ENCODE measurements at places on chromosomes 13 and 19. TPM values are rescaled to one million over a fixed set of nuclear protein-coding genes. Genes with fewer than 3 reads are reported as not detected.
A peak's percentile ranks its signal among the peaks of the same experiment; 100 is the strongest.

Gene ZNF844
- total RNA-seq: 12.7 TPM

Gene ZNF575
- 6.9 TPM for total RNA-seq

Gene LGALS7B
- not detected for total RNA-seq

Gene SYNE4
- 0.55 TPM for total RNA-seq

Gene ZC3H13
- total RNA-seq: 44.3 TPM

Gene RFPL4A
- total RNA-seq: not detected

DNA sequence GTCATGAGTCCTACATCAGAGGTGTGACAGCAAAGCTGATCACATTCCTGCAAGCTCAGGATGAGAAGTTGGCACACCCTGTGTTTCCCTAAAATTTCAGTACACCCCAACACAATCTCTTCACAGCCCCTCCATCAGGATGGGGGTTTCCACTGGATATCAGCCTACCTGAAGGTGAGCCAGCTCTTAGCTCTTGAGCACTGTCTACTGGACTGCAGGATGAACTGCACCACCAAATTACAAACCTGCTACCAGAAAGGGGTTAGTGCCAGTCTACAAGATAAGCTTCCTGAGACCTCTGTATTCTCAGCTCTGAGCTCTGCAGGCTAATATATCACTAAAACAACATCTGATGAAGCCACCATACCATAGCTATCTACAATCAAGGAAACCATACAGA lies 1616.2 kb upstream of the SPRY2 start:
- no peaks in the 10 kb centered on the region for H3K4me1 ChIP-seq
- DNase-seq: no peak
- no peak overlapping the region for H3K4me3 ChIP-seq
- no peaks in the 10 kb centered on the region for H3K36me3 ChIP-seq
- H3K27ac ChIP-seq: no peak overlapping the region
- H3K27me3 ChIP-seq: no peaks in the 10 kb centered on the region

DNA sequence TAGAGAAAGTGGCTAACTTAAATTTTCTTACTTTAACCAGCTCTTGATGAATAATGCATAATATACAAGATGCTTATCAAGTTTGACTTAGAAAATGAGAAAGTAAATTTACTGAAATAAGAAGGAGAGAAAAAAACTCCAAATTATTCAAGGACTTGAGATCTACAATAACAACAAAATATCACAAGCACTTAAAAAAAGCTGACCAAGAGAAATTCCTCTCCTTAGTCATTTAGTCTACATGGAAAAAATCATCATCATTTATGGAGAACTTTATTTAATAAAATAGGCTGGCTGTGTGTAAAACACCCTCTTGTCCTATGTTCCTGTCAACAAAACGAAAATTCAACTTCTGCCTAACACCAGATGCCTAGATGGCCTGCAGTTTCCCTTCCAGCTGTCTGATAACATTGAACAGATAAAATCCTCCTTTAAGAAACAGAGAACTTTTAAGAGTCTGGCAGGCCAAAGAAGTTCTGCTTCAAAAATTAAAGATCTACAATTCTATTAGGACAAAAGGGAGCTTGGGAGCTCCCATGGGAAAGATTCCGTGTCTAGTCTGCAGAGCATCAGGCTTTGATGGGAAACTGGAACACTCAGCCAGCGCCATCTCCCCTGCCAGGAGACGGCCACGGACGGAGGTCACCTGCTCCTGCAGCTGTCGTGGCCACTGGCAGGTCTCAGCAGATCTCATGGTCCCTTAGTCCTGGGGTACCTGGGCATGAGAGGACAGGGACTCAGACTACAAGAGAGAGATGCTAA lies 37.9 kb upstream of the ATP11A start:
- no peaks in the 10 kb centered on the region for H3K36me3 ChIP-seq
- DNase-seq: no peak
- H3K4me3 ChIP-seq: no peak overlapping the region
- peaks cover 7% of the 10 kb centered on the region for H3K27me3 ChIP-seq
- H3K27ac ChIP-seq: peak overlapping the region; percentile 11

- peaks cover 2% of the 10 kb centered on the region for H3K36me3 ChIP-seq
- peaks cover 52% of the 10 kb centered on the region for H3K4me1 ChIP-seq
- H3K27ac ChIP-seq: peak overlapping the region; percentile 91
- no peak for DNase-seq
- H3K4me3 ChIP-seq: peak overlapping the region; percentile 96
- no peaks in the 10 kb centered on the region for H3K27me3 ChIP-seq
Measured at GRCh38 chr19:13117176-13117771, 734 bp upstream of the TRMT1 start.

DNA sequence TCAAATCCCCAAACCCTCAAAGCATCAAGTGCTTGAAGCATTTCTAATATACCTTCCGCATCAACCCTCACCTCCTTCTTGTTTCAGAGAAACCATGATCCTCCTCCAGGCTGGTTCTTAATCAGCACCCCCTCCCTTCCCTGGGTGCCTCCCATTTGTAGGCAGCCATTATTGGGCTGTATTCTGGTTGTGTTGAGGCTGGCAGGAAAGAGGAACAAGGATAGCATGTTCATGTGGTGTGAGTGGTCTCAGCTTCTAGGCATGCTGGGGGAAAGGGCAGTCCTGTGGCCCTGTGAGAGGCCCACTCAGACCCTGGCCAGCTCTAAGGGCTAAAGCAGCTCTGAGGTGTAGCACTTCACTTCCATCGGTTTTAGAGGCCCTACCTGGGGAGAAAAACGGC lies 18.9 kb upstream of the TRIM13 start:
- DNase-seq: peak; percentile 40
- peaks cover 8% of the 10 kb centered on the region for H3K4me1 ChIP-seq
- no peak overlapping the region for H3K27ac ChIP-seq
- peaks cover 5% of the 10 kb centered on the region for H3K36me3 ChIP-seq
- H3K27me3 ChIP-seq: no peaks in the 10 kb centered on the region

GRCh38 chr19:40827386-40828247 lies 22.6 kb downstream of the CYP2A6 start:
- H3K27ac ChIP-seq: no peak overlapping the region
- H3K4me1 ChIP-seq: peaks cover 19% of the 10 kb centered on the region
- H3K27me3 ChIP-seq: no peaks in the 10 kb centered on the region
- DNase-seq: no peak
- no peak overlapping the region for H3K4me3 ChIP-seq
- peaks cover 14% of the 10 kb centered on the region for H3K36me3 ChIP-seq

DNA sequence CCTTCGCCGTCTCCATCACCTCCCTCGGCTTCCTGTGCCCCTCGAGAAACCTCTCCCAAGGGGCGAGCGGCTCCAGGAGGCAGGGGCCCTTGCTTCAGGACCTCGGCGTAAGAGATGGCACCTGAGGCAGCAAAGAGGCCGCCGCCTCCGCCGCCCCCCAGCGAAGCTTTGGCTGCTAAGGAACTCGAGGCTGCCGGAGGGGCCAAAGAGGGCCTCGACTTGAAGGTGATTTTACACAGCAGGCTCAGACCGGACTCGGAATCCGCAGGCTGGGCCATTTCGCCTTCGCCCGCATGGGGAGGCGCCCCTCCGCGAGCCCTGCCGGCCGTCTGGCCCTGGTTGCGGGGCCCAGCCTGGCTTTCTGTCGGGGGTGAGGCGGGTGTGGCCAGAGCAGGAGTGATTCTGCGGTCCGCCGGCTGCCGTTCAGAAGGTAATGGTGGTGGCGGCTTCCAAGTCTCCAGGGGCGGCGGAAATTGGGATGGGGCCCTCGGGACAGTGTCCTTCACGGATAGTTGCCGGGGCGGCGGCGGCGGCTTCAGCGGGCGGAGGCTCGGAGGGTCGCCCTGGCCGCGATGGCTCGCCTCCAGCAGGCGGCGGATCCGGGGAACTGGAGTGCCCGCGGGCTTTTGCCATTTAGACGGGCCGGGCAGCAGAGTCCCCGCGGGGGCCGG lies 1.4 kb downstream of the GGN start:
- no peaks in the 10 kb centered on the region for H3K27me3 ChIP-seq
- H3K4me1 ChIP-seq: peaks cover 13% of the 10 kb centered on the region
- H3K36me3 ChIP-seq: peaks cover 18% of the 10 kb centered on the region
- no peak for DNase-seq
- H3K4me3 ChIP-seq: no peak overlapping the region

DNA sequence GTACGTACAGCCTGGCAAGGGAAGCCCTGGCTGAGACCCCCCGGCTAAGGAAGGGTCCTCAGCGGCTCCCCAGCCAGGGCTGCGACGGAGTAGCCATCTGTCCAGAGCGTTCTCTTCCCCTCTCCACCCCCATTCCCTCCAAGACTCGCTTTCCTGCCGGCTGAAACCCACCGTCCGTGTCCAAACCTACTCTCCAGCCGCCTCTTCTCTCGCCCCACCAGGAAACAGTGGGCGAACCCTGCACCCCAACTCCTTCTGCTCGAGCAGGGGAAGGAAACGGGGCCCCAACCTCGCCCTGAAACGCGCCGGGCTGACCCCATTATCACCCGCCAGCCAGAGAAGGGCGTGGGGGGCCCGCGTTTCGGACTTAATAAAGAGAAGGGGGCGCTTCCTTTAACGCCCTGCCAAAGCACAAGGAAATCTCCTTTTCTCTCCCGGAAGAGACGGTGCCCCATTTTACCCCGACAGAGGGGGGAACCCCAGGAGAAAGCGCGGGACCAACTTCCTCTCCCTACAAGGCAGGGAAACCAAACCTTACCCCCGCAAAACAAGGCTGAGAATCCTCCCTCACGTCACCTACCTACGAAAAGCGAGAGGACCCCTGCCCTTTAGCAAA lies 2.5 kb downstream of the ZC3H4 start:
- H3K36me3 ChIP-seq: peaks cover 17% of the 10 kb centered on the region
- no peaks in the 10 kb centered on the region for H3K27me3 ChIP-seq
- H3K4me3 ChIP-seq: peak overlapping the region; percentile 92
- no peak for DNase-seq

GRCh38 chr19:5954293-5954692 lies 23.6 kb downstream of the RANBP3 start:
- peaks cover 7% of the 10 kb centered on the region for H3K36me3 ChIP-seq
- H3K27me3 ChIP-seq: no peaks in the 10 kb centered on the region
- H3K27ac ChIP-seq: peak overlapping the region; percentile 87
- DNase-seq: no peak

- no peak for DNase-seq
- H3K27me3 ChIP-seq: no peaks in the 10 kb centered on the region
- H3K4me1 ChIP-seq: no peaks in the 10 kb centered on the region
- H3K4me3 ChIP-seq: no peak overlapping the region
- no peaks in the 10 kb centered on the region for H3K36me3 ChIP-seq
- no peak overlapping the region for H3K27ac ChIP-seq
Measured at GRCh38 chr13:22243469-22244163, 572.7 kb downstream of the FGF9 start.

DNA sequence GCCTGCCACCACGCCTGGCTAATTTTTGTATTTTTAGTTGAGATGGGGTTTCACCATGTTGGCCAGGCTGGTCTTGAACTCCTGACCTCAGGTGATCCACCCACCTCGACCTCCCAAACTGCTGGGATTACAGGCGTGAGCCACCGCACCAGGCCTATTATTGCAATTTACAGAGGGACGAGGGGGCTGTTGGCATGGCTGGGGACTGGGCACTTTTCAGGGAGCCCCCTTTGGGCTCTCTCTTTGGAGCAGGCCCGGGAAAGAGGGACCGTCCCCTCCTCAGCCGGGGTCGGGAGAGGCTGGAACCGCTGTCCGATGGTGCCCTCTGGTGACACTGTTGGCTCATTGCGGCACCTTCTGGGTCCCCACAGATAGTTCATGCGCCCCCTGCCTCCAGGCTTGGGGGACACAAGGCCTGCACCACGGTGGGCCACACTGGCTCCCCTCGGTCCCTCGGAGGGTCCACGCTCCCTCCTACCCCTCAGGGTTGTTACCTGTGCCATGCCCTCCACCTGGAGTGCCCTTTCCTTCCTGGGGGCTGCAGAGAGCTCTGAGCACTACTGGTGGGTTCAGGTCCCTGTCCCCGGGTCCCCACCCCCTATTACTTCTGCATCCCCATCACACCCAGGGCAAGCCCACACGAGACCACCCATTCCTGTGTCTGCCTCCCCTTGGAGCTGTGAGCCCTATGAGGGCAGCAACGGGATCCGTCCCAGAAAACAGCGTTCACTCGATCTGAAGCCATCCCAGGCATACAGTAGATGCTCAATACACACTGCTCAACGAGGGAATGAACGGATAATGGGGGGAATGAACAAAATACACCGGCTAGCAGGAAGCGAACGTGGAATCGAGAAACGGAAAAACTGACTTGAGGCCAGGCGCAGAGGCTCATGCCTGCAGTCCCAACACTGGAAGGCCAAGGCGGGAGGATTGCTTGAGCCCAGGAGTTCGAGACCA lies 12.5 kb downstream of the FEM1A start:
- H3K4me3 ChIP-seq: no peak overlapping the region
- H3K27me3 ChIP-seq: no peaks in the 10 kb centered on the region
- H3K36me3 ChIP-seq: no peaks in the 10 kb centered on the region
- no peaks in the 10 kb centered on the region for H3K4me1 ChIP-seq

- DNase-seq: peak; percentile 91
- H3K36me3 ChIP-seq: no peaks in the 10 kb centered on the region
- peaks cover 5% of the 10 kb centered on the region for H3K4me1 ChIP-seq
Measured at GRCh38 chr13:26929971-26930730, 169.6 kb upstream of the GPR12 start.

DNA sequence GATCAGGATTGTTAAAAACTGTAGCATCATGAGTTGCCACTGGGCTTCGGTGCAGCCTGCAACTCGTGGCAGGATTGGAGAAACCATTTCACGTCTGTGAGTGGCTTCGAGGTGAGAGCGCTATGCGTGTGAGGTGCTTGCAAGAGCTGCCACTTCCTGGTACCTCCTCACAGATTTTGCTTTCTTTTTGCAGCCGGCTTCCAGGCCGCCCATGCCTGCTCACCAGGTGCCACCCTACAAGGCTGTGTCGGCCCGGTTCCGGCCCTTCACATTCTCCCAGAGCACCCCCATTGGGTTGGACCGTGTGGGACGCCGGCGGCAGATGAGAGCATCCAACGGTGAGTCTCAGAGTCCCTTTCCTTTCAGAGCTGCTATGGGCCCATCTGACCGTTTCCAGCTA lies 57.9 kb upstream of the C1QTNF9 start:
- no peaks in the 10 kb centered on the region for H3K27me3 ChIP-seq
- H3K4me1 ChIP-seq: no peaks in the 10 kb centered on the region
- no peaks in the 10 kb centered on the region for H3K36me3 ChIP-seq
- no peak for DNase-seq
- H3K27ac ChIP-seq: no peak overlapping the region
- no peak overlapping the region for H3K4me3 ChIP-seq

GRCh38 chr13:34349091-34349722 lies 531.3 kb downstream of the RFC3 start:
- H3K4me3 ChIP-seq: no peak overlapping the region
- H3K27me3 ChIP-seq: no peaks in the 10 kb centered on the region
- H3K4me1 ChIP-seq: peaks cover 45% of the 10 kb centered on the region

DNA sequence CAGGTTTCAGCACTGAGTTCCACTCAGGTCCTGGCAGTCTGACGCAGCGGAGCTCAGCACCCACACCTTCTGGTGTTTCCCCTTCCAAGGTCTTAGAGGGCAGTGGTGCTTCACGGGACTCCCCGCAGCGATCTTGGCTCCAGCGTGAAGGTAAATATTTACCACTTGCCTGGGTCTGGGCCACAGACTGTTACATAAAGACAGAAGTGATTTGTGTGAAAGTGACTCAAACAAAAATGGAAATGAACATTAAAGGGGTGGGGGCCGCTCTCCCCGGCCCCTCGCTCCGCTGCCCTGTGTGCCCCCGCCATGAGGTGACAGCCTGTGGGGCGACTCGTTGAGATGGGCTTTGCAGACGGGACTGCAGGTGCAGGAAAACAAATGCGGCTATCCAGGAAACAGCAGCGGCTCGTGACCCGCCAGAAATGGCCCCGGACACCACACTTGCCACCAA lies 55.0 kb downstream of the GGACT start:
- H3K4me1 ChIP-seq: peaks cover 4% of the 10 kb centered on the region
- H3K27ac ChIP-seq: no peak overlapping the region
- no peak overlapping the region for H3K4me3 ChIP-seq
- peaks cover 18% of the 10 kb centered on the region for H3K36me3 ChIP-seq
- peak; percentile 75 for DNase-seq

GRCh38 chr13:40518481-40518882 lies 148.0 kb downstream of the FOXO1 start:
- no peaks in the 10 kb centered on the region for H3K27me3 ChIP-seq
- no peak overlapping the region for H3K4me3 ChIP-seq
- H3K4me1 ChIP-seq: no peaks in the 10 kb centered on the region
- no peak for DNase-seq
- H3K36me3 ChIP-seq: no peaks in the 10 kb centered on the region
- H3K27ac ChIP-seq: no peak overlapping the region
